Activated CD8-positive, alpha-beta memory T cell treated with anti-CD3 and anti-CD28 coated beads for 1 hour (primary cell): ENCODE measurements at places on chromosomes 2 and 18.

DNA sequence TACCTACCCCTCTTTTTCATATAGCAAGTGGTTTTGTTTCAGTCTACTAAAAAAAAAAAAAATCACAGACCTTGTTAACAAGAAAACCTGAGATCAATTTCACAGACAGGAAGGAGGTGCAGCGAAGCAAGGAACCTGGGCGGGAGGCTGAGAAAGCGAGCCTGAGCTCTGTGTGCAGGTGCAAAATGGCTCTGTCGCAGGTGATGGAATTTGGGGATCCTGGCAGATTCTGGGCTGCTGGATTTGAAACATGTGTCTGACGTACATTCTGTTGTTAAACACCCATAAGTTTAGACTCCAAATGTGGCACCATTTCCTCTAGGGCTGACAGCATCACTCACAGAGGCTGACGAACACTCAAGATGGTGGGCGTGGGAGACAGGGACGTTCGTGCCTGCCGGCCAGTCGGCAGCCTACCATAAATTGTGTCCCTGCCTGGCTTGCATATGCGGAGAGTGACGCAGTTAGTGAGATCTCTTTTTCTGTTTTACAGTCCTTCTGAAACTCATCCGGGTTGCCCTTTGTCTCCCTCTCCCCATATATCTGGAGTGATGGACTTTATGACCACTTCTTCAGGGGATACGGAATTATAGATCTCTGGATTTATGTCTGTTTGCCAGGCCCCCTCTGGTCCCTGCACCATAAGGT is 8.8 kb upstream of the DDX1 start:
- no peak for DNase-seq

- DNase-seq, result no peak
These were observed 871 bp upstream of the DUSP28 start for GRCh38 chr2:240559286-240559685.

- no peak for DNase-seq
These were observed 416.6 kb upstream of the SMIM21 start for GRCh38 chr18:75844146-75844545.

DNA sequence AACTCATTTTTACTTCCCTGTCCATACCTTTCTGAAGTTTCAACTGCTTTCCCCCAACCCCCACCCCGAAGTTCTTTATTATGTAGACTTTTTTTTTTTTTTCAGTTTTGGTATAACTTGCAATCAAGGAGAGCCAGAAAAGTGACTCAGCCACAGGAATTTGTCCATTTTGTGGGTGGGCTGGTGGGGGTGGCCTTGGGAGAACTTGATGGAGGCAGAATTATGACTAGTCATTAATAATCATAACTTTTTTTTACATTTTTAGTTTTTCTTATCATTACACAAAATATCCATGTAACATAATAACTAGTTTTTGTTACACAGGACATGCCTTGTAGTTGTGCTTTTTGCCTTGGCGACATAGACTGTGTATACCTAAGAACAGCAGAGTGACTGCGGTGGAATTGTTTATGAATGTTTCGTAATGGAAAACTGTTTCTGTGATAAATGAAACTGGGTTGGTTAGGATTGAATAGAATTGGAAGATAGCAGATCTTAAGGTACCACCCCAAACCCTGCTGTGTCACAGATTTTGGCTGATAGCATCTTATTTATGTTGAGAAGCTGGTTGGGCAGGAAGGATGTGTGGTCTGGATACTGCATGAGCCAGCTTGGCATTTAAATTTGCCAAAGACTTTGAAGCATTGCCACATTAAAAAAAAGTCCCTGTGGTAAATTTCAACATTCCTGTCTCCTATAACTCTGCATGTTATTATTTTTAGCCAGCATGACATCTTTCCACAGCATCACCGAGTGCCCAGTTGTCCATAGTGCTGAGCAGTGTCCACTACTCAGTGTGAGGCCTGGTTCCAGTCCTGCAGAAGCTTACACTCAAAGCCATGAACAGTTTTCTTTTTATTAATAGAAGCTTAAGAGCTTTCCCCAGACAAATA is 30.7 kb downstream of the LYPD6B start:
- DNase-seq, result no peak

- no peak for DNase-seq
These were observed 14.6 kb downstream of the ENOSF1 start for GRCh38 chr18:697800-698199.
